ENCODE measurements at places on chromosomes 5 and 9.

GRCh38 chr5:129379406-129379805 is 80.7 kb upstream of the ADAMTS19 start:
- no peak for DNase-seq

- DNase-seq = no peak
Measured at GRCh38 chr9:16884373-16884772, 13.9 kb upstream of the BNC2 start.

GRCh38 chr9:132370592-132370991 is 15.8 kb upstream of the SETX start:
- no peak for DNase-seq

DNA sequence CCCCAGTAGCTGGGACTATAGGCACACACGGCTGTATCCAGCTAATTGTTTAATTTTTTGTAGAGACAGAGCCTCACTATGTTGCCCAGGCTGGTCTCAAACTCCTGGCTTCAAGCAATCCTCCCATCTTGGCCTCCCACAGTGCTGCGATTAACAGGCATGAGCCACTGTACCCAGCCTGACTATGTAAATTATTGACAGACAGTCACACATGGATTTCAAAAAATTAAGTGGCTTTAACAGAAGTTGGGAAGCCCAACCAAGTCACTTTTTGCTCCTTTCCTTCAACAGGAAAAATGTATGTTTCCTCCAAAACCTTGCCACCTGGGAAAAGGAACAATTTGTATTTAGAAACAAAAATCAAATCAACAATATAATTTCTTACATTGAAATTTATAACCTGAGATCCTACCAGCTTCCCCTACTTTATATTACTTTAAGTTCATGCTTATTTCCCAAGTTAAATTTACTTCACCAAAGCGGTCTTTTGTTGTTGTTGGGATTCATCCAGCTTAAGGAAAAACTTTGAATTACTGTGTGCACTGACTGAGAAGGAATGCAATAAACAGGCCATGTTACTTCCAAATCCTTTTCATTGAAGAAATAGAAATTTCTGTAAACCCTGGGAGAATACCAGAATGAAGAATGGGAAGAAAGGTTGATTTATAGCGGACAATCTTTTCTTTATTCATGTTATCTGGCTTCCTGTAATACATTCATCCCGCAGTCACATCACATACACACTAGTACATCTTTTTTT is 8.6 kb downstream of the PCA3 start:
- DNase-seq = no peak

- DNase-seq = no peak
Measured at GRCh38 chr5:27472000-27472763, 433.8 kb upstream of the CDH9 start.

- DNase-seq = peak; percentile 44
Measured at GRCh38 chr9:110650261-110650660, 18.3 kb upstream of the MUSK start.

DNA sequence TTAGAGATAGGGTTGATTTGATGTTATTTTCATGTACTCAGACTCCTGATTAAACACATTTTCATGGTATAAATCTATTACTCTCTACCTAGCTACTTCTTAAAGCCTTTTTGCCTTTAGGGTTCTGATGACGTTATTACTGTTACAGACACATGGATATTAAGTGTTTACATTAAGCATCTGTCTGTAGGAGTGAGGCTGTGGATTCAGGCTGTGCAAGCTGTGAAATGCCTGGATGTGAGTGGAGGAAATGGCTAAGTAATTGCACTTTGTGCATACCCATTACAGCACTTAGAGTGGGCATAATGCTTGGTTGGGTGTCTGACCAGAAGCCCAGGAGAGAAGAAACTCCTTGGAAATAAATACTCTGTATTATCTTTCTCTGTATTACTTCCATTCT is 186.8 kb downstream of the SNX18 start:
- DNase-seq = no peak

DNA sequence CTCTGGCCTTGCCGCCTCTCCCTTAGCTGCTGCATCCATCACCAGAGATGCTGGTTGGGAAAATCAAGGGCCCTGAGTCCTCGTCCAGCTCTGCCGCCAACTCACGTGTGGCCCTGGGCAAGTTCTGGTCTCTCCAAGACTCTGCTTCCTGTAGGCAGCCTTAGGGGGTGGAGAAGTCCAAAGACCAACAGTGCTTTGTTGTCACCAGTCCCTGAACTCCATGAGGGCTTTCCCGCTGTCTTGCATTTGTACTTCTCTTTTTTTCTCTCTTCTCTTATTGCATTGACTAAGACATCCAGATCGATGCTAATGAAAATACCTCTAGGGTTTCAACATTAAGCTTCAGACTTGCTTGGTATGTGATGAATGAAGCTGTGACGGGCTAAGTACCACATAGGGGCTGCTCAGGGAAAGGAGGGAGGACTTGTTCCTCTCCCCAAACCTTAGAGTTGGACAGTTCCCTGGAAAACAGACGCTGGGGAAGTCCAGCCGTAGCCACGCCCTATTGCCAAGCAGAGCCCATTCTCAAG is 63.7 kb upstream of the STXBP1 start:
- no peak for DNase-seq

DNA sequence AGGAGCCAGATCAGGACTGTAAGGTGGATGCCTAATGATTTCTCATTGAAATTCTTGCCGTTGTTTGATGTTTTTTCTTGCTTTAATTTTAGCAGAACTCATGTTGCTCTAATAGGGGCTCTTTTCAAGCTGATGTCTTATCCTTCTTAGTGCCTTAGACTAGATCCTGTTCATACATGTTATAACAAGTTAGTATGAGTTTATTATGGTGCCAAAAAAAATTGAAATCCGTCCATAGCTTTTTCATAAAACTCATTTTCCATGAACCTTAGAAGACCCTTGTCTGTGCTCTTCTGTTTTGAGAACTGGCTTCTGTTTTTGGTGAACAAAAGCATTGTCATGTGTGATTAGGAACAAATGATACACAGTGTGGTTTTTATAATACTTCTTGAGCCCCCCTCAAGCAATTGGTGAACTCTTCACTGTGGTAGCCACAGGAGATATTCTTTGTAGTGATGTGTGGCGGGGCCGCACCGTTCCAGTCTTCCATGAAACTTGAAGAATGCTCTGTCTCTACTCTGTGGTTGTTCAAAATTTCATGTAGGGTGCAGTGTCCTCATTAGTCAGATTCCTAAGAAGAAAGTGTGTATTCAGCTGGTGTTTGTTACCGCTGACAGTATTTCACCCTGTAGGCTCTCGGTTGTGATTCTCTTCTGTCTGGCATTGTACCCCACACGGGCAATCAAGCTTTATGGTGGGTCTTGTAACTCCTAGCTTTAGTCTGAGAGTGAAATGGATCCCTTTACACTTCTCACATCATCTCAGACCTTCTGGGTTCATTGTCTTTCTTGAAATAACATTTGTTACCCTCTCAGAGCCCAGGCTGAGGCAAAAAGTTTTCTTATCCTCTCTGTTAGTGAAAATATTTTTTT is 10.7 kb downstream of the OTULIN start:
- DNase-seq = no peak

DNA sequence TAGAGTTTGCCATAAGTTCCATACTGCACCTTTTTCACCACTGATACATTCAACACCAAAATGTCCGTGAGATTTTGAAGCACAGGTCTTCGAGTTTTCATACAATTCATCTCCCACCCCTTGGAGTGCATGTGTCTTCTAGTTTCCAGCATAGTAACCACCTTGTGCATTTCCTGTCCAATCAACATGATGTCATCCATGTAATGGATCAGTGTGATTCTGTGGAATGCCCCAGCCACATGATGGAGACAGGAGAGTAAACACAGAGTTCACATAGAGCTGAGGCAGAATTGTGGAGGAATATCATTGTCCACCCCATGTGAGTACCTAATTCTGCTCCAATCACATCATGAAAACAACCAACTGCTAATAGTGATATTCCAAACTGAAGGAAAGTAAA is 441.5 kb upstream of the CDH6 start:
- DNase-seq = no peak

GRCh38 chr5:38339446-38339845 is 81.1 kb downstream of the EGFLAM start:
- DNase-seq = no peak

DNA sequence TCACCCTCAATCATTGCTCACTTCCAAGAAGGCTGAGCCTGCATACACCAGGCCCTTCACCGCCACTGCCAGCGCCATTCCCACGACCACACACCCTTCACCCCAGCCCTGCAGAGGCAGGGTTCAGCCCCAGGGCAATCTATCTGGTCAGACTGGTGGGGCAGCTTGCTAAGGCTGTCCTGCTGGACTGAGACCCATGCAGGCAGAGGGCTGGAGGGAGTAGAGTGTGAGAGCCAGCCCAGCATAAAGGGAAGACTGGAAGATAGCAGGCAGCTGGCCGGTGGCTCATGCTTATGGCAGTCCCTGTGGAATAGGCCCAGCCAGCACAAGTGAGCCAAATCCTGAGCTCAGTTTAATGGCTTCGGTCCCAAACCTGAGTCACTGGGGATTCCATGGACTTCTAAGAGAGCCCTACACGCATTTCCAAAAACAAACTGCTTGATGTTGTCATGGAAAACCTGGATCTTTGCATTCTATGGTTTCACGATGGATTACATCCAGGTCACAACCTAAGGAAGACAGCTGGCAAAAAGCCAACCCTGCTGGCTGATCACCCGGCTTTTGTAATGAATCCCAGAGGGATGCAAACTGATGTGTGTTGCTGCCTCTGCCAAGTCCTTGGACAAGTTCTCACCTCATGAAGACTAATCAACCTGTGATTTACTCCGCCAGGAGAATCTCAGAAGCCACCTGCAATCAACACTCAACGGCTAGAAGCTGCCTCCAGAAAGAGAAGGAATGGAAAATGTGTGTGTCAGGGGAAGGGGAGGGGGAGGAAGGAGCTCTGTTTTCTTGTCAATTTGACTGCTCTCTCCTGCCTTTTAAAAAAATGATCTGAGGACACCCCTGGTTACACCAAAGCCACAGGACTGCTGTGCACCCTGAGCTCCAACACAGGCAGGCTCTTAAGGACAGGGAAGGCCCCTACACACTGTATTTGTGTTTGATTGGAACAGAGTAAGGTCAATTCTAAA is 143.6 kb downstream of the LHFPL2 start:
- DNase-seq = peak; percentile 96

DNA sequence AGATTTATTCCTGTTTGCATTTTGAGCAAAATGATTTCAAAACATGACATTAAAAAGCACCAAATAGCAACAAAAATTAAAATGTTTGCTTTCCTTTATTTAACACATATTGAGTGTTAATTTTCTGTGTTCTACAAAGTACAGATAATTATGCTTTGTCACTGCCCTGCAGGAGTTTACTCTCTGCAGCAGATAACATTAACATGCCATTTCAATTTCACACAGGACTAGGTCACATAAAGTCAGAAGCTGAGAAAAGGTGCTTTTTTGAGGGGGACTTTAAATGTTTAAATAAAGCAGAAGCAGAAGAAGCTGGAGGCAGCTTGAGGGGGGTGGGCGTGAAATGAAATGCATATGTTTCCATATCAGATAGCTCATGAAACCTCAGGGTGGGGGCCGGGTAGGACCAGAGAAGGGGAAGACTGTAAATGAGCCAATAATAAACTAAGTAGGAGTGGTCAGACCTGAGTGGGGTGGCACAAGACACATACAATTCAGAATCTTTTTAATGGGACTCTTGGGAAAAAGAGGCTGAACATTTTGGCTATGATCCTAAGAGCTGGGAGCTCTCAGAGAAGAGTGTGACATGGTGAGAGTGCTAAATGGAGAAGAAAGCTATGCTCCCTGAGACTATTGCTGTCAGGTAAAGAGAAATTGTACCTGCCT is 387.5 kb downstream of the FAM170A start:
- DNase-seq = no peak

DNA sequence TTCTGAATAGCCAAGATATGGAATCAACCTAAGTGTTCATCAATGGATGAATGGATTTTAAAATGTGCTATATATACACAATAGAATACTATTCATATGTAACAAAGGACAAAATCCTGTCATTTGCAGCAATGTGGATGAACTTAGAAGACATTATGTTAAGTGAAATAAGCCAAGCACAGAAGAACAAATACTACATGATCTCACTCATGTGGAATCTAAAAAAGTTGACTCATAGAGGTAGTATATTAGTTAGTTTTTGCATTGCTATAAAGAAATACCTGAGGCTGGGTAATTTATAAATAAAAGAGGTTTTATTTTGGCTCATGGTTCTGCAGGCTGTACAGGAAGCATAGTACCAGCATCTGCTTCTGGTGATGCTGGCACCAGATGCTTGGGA is 8.1 kb downstream of the CATSPER3 start:
- DNase-seq = no peak

DNA sequence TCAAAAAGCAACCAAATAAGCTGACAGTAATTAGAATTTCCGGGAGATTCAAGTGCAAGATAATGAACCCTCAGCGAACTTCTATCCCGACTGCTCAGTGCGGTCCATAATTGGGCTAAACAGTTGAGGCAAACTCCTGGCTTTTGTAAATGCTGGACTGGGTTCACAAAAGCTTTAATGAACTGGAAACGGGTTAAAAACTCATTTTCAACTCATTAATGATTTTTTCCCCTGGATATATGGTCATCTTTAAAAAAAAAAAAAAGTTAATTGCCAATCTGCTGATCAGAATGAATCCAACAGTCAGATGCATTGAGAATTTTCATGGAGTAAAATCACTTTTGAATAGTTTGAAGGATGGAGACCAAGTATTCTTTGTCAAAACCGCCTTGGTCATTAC is 79.5 kb upstream of the WWC1 start:
- DNase-seq = no peak

- no peak for DNase-seq
Measured at GRCh38 chr9:126607731-126608130, 6.0 kb upstream of the LMX1B start.

DNA sequence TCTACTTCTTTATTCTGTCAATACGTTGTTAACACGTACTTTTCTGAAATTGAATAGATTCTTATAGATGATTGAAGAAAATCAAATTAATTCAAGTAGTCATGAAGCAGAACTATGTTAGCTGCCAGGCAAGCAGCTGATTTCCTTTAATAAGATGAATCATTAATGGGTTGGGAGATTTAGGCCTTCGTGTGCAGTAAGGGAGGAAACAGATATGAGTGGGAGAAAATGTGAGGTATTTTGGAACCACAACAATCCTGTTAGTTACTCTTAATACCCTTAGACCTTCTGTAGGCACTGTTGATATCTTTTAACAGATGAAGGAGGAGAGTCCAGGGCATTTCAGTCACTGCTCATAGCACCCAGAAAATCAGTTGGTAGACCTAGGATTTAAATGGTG is 121.0 kb downstream of the AOPEP start:
- DNase-seq = peak; percentile 54

DNA sequence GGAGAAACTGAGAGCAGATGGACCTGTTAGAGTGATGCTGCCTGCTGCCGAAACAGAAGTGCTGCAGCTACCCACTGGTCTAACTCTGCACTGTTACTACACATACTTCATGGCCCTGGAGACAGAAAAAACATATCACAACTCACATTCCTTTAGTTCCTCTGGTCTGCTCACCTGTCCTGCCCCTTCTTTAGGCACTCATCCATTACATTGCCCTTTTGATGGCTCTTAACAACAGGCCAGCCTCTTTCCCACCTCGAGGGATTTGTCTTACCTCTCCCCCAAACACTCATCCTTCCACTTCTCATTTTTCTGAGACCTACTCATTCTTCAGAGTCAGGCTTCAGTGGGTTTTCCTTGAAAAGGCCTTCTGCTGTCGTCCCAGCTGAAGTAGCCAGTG is 49.2 kb downstream of the KCTD16 start:
- DNase-seq = no peak

Measured in fibroblast of skin of left quadriceps (primary cell).